Hepatocyte (in vitro differentiated cells): ENCODE measurements at places on chromosomes 2 and 18.

DNA sequence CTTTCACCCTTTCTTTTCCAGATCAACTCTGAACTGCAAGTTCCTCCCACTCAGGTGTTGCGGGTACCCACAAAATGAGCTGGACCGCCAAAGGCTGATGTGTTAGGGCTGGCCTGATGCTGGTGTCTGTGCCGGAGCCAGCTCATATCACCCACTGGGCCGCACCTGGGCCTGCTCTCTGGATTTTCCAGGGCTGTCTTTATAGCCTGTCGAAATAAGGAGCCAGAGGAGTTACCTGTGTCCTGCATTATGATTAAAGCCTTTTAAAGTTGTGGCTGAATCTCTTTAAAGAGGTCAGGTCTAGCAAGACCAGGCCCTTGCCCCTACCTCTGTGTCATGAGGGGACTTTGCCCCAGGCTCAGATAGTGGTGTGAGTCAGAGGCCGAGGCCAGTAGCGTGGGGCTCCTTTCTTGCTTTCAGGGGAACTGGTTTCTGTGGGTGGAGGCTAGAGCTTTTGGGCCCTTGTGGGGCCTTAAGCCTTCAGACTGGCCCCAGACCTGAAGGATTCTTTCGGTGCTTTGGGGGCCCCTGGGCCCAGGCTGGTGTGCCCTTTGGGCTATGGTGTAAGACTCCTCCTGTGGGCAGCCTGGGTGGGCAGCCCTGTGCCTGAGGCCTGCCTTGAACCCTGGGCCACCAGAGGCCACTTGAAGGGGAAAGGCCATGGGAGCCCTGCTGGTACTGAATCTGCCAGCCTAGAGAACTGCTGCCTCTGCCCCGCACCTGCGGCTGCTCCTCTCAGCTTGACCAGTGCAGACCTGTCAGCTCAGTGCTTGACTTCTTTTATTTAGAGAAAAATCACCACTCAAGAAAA lies 21.3 kb downstream of the OTOF start:
- DNase-seq: peak; percentile 87

- DNase-seq: no peak
Observed at GRCh38 chr2:28644760-28645159, 106.9 kb upstream of the PPP1CB start.

DNA sequence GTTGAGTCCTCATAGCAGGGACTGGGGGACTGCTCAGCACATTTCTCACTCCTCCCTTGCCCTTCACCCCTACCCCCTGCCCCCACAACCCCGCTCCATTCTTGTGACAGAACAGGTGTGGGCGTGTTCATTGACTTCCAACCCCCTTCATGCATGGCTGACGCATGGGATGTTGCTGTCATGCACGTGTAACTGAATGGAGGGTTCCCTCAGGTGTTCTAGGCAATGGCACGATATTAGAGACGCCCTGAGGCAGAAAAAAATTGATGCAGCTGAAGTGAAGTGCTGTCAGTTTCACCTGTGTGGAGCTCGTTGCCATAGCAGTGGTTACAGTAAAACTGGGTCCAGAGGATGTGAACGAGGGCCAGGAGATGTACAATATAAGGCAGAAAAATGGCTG lies 6.5 kb upstream of the THOC1 start:
- DNase-seq: no peak

GRCh38 chr18:56030060-56030459 lies 442.1 kb upstream of the TCF4 start:
- no peak for DNase-seq

- no peak for DNase-seq
Observed at GRCh38 chr18:22455425-22456115, 37.9 kb upstream of the CTAGE1 start.

DNA sequence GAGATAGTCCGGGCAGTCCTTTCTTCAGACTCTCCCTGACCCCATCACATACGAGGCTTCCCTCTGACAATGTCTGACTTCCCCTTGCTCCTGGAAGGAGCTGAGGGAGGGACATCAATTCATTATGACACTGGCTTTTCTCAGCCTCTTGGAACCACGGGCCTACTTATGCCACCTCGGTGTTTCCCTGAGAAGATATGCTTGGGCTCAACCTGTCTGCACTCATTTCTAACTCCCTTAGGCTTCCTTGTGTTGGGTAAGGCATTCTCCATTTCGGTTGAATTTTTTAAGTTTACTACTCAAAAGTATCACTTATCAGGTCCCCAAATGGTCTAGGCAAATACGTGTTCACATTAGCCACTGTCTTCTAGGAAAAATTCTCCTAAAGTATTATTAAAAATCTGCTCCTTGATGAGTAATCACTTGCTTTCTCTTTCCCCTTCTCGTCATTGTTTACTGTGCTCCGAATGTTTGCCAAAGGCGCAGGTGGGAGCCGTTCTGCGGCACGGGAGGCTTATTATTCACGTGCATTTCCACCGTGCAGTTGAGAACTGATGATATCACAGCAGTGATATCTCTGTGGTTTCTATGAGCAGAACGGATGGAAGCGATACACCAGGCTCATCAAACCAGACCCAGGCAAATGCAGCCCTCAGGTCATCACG lies 33.1 kb downstream of the ARL4C start:
- peak; percentile 71 for DNase-seq

GRCh38 chr2:172578054-172578453 lies 22.2 kb downstream of the PDK1 start:
- DNase-seq: no peak

- no peak for DNase-seq
Observed at GRCh38 chr2:69097891-69098655, 85.1 kb downstream of the ANTXR1 start.

- no peak for DNase-seq
Observed at GRCh38 chr2:182852801-182853200, 13.6 kb downstream of the FRZB start.

DNA sequence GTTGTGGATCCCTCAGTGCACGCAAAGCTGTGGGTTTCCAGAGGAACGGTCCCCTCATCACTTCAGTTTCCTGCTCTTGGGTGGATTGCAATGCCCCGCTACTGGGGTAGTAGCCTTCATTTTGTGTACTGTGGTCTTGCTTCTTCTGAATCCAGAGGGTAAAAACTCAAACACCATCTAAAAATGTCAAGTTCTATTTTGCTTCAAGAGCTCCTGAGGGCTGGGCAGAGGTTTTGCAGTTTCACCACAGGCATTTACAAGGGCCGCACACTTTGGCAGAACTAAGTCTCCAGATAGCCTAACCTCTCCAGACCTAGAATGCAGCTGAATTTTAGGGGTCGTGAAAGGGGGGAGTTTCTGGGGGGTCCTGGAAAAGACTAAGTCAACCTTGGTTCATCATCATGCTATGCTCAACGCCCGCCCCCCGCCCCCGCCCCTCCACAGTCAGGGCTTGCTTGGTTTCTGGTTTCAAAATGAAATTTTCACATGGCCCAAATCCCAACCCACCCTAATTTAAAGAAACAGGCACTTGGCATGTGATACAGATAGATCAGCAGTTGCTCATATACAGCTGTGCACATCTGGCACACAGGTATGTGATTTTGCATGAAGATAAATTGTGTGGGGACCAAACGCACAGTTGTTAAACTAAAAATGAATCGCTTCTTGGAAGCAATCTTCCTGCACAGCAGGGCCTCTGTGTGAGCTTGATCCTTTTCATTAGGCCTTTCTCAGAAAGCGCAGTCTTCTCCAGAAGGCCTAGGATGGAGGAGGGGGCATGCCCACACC lies 329.6 kb downstream of the OSR1 start:
- DNase-seq: no peak

DNA sequence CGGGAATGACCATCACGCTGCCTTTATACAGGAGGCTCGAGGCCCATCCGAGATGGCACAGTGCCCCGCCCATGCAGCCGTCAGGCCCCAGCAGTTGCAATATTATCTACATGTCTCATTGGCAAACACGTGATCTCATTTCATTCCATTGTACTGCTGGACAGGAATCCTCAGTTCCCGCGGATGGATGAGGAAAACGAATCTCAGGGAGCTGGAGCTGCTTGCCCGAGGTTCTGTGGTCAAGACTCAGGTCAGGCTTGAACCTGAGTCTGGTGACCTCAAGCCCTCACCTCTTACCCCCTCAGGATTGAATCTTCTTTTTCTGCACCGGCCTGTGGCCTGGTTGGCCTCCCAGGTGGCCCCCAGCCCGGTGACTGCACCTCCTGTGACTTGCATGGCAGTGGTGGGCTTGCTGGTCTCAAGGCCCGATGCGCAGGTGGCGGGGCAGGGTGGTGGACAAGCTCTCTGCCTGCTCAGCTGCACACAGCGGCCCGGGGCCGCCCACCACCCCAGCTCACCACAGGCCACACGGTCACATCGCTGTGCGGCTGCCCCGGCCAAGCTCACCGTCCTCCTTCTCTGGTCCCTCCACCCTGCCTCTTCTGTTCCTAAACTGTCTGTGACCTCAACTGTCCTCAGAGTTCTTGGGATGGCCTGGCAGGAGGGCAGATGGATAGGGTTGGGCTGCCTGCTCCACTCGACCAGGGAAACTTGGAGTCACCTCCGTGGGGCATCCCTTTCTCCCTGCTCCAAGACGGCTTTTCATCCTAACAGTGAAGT lies 52.0 kb upstream of the HS6ST1 start:
- no peak for DNase-seq

DNA sequence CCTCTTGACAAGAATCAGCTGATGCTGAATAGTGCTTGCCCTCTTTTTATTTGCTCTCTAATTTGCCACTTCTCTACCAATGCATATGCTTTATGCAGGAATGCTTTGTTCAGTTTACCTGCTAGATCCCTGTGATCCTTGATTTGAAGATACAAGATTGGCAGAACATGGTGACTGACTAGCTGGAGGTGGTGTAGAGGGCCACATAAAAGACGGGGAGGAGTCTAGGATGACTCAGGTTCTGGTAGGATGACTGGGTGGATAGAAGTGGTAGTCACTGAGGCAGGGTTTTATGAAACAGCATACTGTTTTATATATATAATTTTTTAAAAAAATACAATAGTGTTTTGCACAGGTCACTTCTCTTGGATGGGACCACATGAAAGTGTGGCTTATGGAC lies 6.3 kb upstream of the ADGRF3 start:
- no peak for DNase-seq

DNA sequence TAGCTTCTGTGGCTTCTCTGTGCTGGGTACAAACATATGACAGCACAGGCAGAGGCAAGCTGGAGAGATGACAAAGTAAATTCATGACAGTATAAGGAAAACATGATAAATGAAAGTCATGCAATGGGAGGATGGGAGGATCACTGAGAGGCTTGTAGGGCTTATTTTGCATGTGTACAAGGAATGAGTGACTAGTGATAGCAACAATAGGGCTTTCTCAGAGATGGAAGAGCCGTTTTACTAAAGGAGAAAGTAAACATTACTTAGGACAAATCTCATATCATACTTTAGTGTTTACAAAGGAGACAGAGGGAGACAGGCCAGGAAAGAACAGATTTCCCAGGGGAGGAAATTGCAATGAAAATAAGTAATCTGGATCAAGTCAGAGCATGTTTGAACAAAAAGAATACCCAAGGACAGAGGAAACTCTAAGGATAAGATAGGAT lies 82.5 kb upstream of the RBMS1 start:
- peak; percentile 5 for DNase-seq

GRCh38 chr2:16578081-16578480 lies 87.6 kb downstream of the CYRIA start:
- no peak for DNase-seq

GRCh38 chr18:46250812-46251173 lies 146.6 kb downstream of the HAUS1 start:
- no peak for DNase-seq

DNA sequence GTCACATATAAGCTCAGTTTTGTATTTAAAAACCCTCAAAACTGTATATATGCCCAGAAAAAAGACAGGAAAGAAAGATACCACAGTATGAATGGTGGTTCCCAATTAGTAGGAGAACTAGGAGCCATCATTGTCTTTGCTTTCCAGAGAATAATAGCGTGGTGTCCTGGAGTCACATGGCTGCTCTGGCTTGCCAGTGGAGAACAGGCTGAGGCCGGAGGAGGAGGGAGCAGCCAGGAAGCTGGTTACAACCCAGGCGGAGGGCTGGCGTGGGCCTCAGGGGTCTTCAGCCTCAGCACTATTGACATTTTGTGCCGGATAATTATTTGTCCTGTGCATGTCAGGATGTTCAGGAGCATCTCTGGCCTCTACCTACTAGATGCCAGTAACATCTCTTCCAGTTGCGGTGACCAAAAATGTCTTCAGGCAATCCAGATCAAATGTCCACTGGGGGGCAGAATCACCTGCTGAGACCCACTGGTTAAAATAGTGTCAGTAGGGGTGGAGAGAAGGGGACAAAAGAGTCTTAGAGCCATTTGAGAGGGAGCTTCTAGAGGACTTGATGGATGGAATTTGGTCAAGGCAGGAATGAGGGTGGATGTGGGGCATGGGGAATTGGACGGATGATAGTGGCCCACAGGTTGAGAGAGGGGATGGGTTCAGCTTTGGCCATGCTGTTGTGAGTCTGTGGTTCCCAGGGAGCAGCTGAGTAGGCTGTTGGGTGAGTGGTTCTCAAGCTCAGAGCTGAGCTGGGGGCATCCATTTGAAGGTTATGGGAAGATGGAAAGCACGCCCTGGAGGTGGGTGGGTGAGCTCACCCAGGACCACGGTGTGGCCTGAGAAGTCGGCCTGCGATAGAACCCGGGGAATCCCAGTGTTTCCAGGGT lies 144.9 kb downstream of the AGAP1 start:
- no peak for DNase-seq

GRCh38 chr2:61995065-61995464 lies 89.6 kb downstream of the COMMD1 start:
- no peak for DNase-seq

DNA sequence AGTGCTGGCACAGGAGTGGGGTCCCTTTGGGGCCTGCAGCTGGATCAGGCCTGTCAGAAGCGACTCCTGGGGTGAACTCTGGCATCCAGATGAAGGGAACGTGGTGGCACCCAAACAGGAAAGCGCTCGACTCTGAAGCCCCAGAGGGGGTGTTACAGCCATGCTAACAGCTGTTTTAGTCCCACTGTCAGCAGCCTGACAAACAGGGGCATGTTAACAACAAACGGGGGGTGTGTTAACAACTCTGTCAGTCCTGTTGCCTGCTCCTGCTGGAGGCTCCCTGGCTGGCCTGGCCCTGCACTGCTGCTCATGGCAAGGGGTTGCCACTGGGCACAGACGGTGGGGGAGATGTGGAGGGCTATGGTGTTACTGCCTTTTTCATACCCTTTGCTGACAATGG lies 2.6 kb upstream of the RNU2-63P start:
- no peak for DNase-seq

DNA sequence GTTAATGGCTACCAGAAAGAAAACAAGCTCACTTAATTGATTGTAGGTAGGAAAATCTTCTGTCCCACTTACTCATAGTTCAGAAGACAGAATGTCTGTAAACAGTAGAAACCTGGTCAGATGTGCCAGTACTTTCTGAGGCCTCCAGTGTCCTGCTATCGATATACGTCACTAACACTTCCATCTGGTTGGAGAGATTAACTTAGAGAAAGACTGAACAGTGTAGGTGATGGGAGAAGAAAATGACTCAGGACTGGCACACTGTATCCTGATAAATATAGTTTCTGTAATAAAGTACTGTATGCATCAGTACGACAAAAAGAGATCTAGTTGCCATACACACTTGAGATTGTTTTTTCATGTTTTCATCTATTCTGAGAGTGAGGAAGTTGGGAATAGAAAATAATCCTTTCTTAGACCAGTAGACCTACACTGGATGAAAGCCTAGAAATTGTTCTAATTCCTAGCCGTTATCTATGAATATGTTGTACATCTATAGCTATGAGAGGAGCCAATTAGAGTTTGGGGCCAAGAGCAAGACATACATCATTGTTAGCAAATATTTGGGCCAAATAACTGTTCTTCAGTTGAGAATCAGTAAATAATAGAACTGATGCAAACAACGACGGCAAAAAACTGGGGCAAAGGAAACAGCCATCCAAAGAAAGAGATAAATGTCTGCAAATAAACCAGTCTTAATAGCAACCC lies 105.9 kb downstream of the NAT8 start:
- no peak for DNase-seq
